NCI-H1048 (cell line): ENCODE measurements at places on chromosomes 16 and 17.

DNA sequence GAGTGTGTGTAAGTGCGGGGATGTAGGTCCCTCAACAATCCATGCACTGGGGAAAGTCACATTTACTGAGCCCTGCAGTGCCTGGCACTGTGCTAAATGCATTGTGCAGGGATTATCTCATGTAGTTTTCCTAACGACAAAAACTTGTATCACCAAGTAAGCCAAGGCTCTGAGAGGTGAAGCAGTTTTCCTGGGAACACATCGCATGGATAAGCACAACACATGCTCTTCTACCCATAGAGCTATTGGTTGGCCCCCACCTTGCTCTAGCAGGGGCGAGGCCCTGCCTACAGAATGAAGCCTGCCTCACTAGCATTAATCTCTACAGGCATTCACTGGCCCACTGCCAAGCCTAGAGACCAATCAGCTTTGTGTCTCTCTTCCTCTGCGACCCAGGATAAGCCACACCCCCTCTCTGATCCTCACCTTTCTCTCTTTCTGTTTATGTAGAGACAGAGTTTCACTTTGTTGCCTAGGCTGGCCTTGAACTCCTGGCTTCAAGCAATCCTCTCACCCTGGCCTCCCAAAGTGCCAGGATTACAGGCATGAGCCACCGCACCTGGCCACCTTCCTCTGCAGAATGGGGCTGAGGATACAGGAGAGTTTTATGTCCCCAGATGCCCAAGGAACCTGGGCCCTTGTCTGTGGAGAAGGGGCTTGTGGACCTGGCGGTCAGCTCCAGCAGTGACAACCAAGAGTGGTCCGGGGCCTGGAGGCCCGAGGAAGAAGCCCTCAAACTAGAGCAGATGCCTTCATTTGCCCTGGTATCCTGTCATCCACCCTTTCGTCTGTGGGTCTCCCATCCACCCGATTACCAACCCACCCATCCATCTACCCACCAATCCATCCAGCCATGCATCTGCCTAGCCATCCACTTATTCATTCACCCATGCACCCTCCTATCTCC, 12.8 kb downstream of the CDH16 start:
- peak; percentile 4 for DNase-seq

DNA sequence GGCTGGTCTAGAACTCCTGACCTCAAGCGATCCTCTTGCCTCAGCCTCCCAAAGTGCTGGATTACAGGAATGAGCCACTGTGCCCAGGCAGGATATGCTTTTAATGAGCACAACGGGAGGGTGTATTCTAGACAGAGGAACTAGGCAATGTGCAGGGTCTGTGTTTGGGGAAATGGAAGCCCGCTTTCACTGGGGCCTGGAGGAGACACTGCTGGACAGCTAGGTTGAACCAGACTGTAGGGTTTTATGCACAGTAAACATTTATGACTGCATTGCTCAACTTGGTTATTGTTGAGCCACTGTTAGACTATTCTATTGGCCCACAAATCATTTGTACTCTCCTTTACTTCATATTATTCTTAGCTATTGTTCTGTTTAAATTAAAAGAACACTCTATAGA, 10.2 kb upstream of the SIAH1 start:
- DNase-seq: no peak

DNA sequence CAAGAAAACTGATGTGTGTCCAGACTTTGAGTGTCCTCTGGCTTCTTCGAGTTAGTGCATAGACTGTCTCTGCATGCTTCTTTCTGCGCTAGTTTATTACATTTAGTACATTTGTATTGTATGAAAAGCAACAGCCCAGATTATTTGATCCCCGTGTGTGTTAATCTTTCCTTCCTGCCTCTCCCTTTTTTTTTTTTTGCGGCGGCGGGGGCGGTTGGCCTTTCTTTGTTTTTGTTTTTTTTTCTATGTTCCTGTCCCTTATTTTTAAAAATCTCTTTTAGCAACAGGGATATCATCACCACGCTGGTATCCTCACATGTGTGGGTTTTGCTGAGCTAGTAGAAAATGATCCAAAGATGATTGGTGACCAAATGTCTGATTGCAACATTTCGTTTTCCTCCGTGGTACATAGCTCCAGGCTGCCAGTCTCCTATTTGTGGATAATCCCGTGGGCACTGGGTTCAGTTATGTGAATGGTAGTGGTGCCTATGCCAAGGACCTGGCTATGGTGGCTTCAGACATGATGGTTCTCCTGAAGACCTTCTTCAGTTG, 9.4 kb downstream of the SCPEP1 start:
- no peak for DNase-seq

DNA sequence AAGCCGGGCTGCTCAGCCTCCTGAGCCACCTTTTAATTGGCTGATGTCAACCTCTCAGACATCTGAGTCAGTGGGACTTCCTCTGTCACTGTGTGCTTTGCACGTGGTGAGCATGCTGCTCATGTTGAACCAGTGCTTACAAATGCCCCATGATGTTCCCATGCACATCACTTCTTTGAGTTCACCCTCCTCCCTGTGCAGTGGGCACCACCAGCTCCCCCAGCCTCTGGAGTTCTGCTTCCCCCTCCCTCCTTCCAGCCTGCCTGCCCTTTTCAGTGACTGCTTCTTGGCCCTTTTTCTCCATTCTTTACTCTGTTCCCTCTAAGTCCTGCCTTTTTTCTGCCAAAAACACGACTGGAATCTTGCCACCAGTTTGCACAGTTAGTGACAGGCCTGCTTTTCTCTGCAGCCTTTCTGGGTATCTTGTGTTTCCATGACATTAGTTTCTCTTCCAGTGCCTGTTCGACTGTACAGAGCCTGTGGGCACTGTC, 41.6 kb downstream of the USP10 start:
- DNase-seq: no peak

- no peak for DNase-seq
Measured at GRCh38 chr16:64738321-64738960, 383.4 kb downstream of the CDH11 start.

GRCh38 chr16:22813223-22813947, 577 bp upstream of the HS3ST2 start:
- DNase-seq: no peak

GRCh38 chr17:10439816-10440215, 18.1 kb upstream of the MYH8 start:
- no peak for DNase-seq

- no peak for DNase-seq
Measured at GRCh38 chr16:55778757-55779156, 54.1 kb downstream of the CES1 start.

GRCh38 chr16:85360323-85361277, 248.3 kb upstream of the CIBAR2 start:
- DNase-seq: no peak

- DNase-seq: no peak
Measured at GRCh38 chr17:82242977-82243647, 14.3 kb downstream of the SLC16A3 start.

DNA sequence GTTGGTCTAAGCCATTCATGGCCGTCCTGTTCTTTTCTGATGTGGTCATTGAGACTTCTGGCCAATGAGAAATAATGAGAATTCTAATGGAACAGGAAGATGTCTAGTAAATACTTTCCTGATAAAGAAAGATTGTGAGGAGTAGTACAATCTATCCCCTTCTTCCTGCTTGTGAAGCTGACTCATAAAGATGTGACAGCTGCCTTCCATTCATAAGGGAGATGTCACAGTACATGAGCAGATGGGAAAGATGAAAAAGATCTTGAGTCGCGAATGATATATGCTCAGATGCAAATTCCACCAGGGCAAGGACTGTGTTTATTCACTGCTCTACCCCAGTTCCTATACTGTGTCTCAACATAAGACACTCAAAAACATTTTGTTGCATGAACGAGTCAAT, 111.7 kb upstream of the FOXF1 start:
- no peak for DNase-seq

DNA sequence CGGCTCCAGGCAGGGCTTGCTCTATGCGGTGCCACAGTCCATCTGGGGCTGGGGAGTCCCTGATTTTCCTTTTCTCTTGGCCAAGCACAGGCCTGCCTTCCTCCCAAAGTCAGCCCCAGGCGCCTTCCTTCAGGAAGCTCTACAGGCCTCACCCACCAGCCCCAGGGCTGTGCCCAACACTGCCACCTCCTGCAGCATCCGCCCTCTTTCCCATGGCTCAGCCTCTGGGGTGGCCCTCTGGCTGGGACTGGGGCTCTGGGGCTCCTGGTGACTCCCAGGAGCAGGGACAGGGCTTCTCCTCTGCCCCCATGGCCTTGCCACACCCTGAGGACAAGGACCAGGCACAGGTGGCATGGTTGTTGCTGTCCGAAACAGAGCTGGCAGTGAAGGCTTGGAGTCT, 817 bp downstream of the ITGB4 start:
- DNase-seq: no peak

- no peak for DNase-seq
Measured at GRCh38 chr16:46632778-46633733, 11.9 kb upstream of the SHCBP1 start.

GRCh38 chr16:86059253-86060171, 160.6 kb downstream of the IRF8 start:
- no peak for DNase-seq

GRCh38 chr17:31389657-31390381, 1.7 kb upstream of the RAB11FIP4 start:
- DNase-seq: no peak

GRCh38 chr17:81867991-81868673, 3.0 kb downstream of the ARHGDIA start:
- no peak for DNase-seq

DNA sequence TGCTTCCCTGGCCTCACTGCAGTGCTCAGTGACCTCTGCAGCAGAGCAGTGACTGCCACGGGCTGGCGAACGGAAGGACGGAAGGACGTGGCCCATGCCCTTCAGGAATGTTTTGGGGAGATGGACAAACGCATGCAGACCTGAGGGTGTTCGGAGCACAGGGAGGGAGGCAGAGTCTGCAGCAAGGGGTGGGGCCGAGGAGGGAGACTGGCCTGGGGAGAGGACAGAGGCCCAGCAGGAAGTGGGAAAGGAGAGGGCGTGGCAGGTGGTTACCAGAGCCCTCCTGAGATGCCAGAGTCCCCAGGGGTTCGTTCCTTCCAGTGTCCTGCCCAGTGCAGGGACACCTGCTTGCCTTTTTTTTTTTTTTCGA, 21.9 kb downstream of the ADORA2B start:
- DNase-seq: no peak

- DNase-seq: no peak
Measured at GRCh38 chr17:45950888-45951287, 48.2 kb upstream of the STH start.

GRCh38 chr17:58338841-58339754, 10.5 kb upstream of the TSPOAP1 start:
- DNase-seq: no peak

DNA sequence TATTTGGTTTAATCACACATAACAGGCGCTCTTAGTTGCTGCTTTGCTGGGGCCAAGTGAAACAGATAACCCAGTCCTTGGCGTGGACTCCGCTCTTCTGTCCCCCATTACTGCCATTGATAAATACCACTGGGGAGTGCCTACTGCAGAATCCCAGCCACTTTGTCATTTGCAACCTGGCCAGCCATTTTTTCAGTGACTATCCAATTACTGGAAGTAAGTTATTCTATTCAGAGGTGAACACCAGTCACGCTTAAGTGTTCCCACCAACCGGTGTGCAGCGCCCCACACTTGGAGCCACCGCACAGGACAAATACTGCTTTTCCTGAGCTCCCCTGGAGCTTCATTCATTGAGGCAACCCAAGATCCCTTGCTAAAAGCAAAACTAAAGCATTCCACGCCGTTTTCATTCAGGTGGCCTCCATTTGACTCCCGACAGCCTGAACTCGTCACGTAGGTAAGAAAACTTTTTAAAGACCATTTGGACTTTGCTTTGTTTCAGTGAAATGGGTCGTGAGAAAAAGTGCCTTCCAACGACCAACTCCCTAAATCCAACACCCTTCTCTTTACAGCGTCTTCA, 1.8 kb downstream of the USP7 start:
- DNase-seq: no peak

GRCh38 chr17:71427801-71428200, 693.0 kb upstream of the SOX9 start:
- DNase-seq: no peak

DNA sequence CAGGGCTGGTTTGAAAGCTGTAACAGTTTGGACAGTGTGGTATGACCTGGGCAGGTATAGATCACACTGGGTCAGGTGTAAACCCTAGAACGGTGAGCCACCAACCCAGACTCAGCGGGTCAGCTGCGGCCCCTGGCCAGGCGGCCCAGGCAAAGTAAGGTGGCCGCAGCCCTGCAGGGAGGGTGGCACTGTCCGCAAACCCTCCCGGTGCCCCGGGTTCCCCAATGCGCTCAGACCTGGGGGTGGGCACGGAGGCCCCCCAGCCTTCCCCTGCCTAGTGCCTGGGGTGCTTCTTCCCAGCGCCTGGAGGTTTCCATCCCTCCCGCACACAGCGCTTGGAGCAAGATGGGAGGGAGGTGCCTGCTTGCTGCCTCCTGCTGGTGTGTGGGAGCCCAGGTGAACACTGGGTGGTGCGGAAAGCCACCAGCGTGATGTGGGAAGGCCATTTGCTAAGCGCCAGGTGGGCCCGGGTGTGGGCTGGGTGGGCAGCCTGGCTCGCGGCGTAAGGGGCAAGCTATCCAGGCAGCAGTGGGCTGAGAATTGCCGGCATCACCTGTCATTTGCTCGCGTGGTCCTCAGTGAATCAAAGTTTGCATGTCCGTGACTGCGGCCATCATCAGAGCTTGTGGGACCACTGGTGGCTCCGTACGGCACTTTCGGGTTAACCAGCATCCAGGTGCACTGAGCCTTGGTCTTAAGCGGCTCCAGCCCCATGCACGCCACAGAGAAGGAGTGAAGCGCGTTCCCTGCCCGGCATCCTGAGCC, 47.3 kb upstream of the GNG13 start:
- DNase-seq: no peak

DNA sequence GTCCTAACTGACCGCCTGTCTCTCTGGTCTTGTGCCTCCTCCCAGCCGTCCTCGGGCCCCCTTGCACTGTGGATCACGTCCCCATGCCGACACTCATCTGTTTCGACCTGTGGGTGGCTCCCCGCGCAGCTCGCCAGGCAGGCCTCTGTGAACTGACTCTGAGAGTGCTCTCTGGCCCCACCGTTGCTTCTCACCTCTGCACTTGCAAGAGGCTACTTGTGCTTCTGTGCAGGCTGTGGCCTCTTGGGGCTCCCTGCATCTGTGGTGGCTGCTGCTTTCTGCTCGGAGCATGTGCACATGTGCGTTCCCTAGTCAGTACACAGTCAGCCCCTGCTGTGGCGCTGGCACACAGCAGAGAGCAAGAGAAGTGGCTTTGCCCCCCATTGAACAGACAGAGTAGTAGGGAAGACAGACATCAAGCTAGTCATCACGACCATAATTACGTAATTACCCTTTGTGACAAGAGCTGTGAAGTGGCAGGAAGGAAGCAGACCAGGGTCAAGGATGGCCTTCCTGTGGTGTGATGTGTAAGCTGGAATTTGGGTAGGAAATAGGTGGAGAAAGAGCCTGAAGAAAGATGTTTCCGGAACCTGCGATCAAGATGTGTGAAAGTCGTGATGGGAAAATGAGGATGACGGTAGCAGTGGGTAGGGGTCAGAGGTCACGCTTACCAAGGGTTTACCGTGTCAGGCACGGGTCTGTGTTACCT, 256.0 kb upstream of the CACNG5 start:
- DNase-seq: no peak

DNA sequence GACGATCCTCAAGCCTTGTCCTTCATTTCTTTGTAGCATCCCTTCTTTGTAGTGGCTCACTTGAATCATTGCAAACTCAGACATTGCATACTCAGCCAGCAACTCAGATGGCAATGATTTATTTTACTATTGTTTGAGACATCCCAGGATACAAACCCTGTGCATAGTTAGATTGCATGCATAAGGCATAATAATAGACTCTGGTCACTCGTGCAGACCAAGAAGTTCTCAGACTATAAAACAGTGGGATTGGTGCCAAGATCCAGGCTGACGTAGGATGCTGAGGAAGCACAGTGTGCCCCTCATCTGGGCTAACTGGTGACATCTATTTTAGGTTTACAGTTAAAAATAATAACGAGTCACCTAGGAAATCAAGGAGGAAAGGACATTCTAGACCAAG, 142.3 kb downstream of the PMP22 start:
- no peak for DNase-seq
